ENCODE measurements at places on chromosomes 13 and 19.

DNA sequence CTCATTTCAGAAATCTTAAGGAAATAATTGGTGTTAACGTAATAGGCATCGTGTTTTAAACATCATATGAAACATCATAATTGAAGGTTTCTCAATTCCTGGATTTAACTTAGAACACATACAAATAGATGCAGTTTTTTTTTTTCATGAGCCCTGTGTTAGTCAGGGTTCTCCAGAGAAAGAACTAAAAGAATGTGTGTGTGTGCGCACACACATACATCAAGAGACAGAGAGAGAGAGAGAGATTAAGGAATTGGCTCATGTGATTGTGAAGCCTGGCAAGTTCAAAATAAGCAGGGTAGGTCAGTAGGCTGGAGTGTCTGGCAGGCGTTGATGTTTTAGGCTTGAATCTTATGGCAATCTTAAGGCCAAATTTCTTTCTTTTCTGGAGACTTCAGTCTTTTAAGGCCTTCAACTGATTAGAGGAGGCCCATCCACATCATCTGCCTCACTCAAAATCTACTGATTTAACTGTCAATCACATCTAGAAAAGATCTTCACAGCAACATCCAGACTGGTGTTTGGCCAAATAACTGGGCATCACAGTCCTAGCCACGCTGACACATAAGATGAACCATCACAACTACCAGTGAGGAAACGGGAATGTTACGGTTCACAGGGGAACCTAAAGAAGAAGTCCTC lies 25.2 kb downstream of the SPATA13 start:
- DNase-seq: no peak

- DNase-seq: no peak
These were observed 93.5 kb downstream of the INSR start for GRCh38 chr19:7200736-7201135.

DNA sequence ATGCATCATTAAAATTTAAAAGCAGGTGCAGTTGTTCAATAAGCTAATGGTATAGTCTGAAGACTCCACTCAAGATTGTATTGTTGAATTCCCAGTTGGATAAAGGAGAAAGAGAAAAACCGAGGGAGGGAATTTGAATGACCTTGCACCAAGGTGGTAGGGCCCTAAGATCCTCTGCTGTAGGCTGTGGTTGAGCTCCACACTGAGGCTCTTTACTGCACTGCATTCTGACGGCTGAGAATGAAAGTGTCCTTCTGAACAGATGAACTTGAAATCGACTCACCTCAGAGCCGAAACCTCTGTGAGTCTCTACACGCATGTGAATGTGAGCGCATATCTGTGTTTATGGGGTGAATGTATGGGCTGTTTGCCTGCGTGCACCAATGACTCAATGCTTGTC lies 388.9 kb upstream of the DACH1 start:
- no peak for DNase-seq

DNA sequence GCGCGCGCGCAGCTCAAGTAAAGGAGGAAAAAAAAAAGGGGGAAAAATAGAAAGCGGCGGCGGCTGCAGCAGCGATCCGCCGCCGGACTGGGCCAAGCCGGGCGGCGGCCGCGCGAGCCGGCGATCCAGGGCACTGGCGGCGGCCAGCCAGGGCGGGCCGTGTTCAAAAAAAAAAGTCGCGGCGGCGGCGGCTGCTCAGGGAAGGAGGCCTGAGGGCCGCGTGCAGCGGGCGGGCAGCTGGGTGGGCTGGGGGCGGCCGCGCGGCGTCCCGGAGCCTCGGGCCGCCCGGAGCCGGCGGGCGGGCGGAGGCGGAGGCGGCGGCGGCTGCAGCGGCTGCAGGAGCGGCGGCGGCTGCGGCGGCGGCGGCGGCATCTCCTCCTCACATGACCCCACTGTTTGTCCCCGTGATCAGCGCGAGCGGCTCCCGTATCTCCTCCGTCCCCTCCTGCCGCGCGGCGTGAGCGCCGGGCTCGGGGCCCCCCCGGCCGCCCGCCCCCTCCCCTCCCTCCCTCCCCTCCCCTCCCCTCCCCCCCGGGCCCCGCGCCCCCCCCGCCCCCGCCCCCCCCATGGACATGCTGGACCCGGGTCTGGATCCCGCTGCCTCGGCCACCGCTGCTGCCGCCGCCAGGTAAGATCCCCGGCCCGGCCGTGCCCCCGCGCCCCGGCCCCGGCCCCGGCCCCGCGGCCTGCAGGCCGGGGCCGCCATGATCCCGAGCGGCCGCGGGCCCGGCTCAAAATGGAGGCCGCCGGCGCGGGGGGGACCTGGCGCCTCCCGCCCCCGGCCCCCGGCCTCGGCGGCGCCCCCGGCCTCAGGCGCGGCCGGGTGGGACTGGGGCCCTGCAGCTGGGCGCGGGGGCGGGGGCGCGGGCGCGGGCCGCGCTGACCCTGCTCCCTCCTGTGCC lies at the start of gene USF2:
Gene USF2, plus strand, starts transcription at position 427 of the 902 bp plus-strand sequence. Its CDS starts 140 bp downstream, at position 567.
- DNase-seq: peak; percentile 85

- DNase-seq: no peak
These were observed 8.8 kb downstream of the CCDC70 start for GRCh38 chr13:51870616-51871015.

DNA sequence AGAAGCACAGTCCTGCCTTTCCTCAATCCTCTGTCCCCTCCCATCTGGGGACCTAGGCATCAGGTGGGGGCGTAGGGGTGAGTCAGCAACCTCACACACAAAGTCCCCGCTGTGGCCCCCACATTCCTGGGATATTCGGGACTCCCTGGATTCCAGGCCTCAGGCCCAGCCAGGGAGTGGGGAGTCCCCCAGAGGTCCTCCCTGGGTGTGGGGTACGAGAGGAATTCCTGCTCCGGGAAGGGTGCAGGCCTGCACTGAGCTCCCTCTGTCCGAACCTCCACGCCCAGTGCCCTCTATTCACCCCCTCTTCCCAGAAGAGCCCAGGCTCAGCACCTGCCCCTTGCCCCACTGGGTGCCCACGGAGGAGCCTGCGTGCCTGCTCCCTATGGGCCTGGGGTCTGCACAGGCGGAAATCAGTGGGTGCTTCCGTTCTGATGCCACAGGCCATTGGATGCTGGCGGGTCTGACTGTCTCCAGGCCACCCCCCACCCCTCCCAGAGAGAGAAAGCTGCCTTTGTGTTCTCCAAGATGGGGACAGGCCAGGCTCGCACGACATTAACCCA lies 3.4 kb downstream of the CADM4 start:
- DNase-seq: no peak

GRCh38 chr13:42602906-42603305 lies 29.0 kb downstream of the TNFSF11 start:
- no peak for DNase-seq

DNA sequence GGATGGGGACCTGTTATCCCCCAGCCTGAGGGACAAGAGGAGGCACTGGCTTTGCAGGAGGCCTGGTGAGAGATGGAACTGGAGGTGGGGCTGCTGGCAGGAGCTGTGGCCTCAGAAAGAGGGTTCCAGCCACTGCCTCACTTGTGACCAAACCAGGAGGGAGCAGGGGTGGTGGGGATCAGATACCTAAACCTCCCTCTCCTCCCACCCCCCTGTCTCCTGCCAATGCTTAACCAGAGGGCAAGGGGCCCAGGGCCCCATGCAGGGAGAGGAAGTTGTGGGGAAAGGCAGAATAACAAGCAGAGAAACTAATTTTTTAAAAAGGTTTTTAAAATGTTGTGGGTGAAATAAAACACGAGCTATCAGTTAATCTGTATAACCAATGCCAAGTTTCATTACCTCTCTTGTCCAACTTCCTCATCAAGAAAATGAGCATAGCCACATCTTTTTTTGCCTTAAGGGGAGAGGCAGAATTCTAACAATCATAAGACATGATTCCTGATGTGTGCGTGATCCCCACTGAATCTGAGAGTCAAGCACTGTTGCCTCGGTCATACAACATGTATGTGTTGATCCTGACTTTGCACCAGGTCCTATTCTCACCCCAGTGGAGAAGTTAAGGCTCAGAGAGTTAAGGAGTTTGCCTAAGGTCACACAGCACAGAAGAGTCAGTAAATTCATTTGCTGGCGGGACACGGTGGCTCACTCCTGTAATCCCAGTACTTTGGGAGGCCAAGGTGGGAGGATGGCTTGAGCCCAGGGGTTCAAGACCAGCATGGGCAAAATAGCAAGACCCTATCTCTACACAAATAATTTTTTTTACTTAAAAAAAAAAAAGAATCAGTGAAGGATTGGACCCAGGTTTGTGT lies 12.9 kb downstream of the FXYD5 start:
- no peak for DNase-seq

DNA sequence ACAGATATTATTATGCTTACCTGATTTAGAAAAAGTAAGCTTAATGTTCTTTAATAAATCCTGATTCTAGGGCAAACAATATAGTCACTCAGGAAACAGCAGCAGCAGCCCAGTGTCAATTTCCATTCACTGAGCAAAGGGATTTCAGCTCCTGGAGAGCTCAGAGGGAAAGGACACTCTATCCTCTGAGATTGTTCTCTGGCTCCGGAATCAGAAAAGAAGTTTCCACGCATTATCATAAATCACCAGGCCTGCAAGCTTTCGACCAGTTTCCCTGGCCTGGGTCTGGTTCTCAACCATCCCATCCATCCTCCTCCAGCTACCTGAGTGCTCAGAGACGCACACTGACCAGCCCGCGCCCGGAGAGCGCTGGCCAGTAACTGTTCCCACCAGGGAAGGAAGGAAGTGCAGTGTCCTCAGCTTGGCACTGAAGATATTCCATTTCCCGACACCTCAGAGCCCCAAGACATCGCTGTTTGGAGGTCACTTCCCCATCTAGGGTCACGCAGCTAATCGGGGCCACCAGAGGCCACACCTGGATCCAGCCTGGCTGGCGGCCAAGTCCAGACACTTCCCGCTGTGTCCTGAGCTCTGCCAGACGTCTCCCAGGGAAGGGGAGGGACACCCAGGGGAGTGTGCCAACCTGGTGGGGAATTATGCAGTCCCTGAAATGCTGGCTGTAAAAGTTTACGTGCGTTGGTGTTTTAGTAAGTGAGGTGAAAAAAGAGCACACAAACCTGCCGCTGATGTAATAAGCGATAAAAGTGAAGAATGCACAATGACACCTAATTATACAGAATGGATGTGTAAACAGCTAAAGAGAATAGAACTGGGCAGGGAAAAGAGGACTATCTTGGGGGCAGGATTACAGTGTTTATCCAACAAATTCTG lies 29.1 kb downstream of the EPS15L1 start:
- no peak for DNase-seq

GRCh38 chr13:99004978-99005377 lies 27.1 kb upstream of the DOCK9 start:
- no peak for DNase-seq

GRCh38 chr19:15199661-15200552 lies 888 bp downstream of the NOTCH3 start:
- DNase-seq: no peak

- DNase-seq: no peak
These were observed 3.9 kb downstream of the TEX30 start for GRCh38 chr13:102769679-102770078.

- DNase-seq: no peak
These were observed 44.2 kb downstream of the WASF3 start for GRCh38 chr13:26601669-26602068.

GRCh38 chr13:40790154-40790616 lies 774 bp downstream of the SLC25A15 start:
- DNase-seq: no peak

DNA sequence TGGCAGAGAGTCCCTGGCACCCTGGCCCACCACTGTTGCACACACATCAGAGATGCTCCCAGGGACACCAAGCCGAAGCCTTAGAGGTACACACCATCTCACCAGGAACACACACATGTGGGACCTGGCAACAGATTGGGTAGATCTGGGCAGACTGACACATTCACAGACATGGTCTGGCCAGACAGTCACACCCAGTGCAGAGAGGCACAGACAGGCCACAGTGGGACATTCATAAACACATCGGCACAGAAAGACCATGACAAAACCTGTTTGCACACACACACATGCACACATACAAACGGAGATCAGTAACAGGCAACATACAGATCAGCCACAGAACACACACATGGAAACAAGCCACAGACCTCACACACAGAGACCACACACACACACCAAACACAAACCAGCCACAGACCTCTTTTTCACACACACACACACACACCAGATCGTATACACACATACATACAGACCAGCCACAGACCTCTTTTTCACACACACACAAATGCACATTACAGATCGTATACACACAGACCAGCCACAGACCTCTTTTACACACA lies 6.3 kb upstream of the JUNB start:
- DNase-seq: no peak

GRCh38 chr19:54918499-54918898 lies 12.6 kb downstream of the NCR1 start:
- no peak for DNase-seq

- DNase-seq: no peak
These were observed 23.6 kb downstream of the PNPLA6 start for GRCh38 chr19:7559102-7559501.

DNA sequence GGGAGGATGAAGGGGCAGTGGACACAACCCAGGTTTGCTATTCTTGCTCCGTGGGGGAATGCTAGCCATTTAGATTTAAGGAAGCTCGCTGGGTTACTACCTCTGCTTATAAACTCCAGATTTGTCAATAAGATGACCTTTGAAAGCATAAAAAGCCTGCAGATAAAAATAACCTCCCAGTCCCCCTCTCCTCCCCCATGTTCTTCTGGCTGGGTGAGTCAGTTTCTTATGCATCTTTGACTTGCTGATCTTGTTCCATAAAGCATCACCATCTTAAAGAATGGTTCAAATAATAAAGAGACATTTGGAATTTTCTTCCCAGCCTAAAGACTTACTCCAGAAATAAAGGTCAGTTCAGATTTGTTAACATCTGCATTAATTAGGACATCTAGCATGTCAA lies 118.3 kb upstream of the RNF113B start:
- no peak for DNase-seq

DNA sequence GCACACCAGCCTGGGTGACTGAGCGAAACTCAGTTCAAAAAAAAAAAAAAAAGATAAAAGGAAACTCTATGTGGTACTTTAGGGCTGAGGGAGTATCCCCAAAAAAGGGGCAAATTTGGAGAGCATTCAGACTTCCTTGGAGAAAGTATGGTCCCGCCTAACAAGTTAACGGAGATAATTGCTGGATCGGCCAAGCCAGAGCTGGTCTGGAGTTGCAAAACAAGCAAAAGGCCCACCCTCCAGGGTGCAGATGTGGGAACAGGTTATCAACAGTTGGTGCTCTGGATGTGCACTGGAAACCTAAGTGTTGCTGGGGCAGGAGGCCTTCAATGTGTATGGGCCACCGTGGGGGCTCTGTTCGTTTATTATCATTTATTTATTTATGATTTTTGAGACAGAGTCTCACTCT lies 2.8 kb downstream of the IQCN start:
- no peak for DNase-seq

- DNase-seq: no peak
These were observed 45.0 kb upstream of the RNF113B start for GRCh38 chr13:98222081-98222554.

- DNase-seq: peak; percentile 84
These were observed at the start of gene TRIP10 for GRCh38 chr19:6739390-6739882. Gene TRIP10 (plus strand): TSS chr19:6739680. CDS start chr19:6739762, 82 bp downstream.

- no peak for DNase-seq
These were observed 1500.4 kb downstream of the EFNB2 start for GRCh38 chr13:105035092-105035491.

- no peak for DNase-seq
These were observed 8.5 kb upstream of the LSR start for GRCh38 chr19:35240327-35240726.
